ENCODE measurements at places on chromosomes 4 and X.

DNA sequence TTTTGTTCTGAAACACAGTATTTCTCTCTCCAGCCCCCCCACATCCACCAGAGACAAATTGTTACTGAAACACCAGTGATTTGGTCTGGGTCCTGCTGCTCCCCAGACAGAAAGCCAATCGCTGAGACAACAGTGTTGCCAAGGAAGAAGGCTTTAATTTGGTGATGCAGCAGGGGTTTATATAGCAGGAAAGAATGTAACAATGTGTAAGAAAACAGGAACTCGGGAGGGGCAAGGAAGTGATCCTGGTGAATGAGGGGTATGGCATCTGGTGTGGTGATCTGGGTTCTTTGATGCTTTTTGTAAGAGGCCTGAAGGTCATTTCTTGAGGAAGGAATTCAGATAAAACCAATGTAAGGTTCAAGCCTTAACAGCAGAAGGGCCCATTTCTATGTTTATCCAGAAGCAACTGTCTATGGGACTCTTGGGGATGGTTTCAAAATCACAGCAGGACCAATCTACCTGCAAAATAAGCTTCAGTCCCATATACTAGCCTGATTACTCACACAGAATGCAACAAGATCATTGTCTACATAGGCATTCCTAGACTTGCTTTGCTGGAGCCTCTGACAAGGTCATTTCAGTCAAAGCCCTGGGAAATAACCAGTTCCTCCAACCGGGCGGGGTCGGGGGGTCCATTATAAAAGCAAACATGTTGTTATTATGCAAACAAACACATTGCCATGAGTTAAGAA lies 445.2 kb upstream of the ZFP42 start:
- DNase-seq, result peak; percentile 64

- DNase-seq, result no peak
Measured at GRCh38 chr4:120714417-120715010, 208.0 kb downstream of the PRDM5 start.

GRCh38 chr4:51895158-51895557 lies 52.2 kb downstream of the DCUN1D4 start:
- no peak for DNase-seq

DNA sequence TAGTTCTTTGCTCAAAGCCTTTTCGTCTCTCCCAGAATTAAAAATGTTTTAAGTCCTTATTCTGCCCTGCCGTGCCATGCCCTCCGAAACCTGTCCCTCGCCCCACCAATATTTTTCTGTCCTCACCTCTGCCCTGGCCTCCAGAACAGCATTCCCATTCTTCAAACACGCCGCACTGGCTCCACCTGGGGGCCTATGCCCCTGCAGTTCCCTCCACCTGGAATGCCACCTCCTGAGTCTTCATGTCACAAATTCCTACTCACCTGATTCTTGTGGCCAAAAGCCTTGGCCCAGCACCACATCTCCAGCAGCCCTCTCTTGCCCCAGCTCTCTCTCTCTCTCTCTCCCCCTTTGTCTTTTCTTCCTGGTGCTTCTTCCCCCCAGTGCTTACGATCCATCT lies 91.6 kb downstream of the APBB2 start:
- no peak for DNase-seq

DNA sequence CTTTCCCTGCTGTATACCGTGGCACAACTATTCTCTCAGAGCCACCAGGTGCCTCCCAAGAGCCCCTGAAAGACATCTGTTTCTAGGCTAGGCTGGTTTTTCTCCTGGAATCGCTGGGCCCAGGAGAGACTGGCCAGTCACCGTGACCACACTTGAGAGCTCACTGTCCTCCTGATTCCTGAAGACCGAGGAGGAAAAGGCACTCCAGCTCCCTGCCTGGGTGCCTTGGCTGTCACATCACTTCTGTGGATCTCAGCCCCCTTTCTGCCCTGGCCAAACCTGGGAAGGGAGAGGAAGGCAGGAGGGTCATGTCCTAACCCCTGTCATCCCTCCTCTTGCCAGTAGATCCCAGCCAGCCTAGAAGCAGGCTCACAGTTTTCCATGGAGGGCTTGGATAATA lies 54.7 kb upstream of the LAS1L start:
- no peak for DNase-seq

DNA sequence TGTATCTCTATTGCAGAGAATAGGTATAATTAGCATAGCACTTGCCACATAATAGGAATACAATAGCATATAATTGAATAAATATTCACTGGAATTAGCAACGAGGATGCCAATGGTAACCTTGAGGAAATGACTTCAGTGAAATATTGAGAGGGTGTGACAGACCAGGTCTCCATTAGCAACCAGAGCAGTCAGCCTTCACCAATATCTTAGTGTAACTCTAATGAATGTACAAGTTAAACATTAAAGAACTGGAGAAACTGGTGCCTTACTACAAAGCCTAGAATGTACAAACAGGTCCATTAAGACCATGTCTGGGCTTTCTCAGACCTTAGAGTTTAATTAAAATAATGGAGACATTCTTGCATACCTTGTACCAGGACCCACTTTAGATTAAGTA lies 143.0 kb downstream of the MAGEB17 start:
- no peak for DNase-seq

DNA sequence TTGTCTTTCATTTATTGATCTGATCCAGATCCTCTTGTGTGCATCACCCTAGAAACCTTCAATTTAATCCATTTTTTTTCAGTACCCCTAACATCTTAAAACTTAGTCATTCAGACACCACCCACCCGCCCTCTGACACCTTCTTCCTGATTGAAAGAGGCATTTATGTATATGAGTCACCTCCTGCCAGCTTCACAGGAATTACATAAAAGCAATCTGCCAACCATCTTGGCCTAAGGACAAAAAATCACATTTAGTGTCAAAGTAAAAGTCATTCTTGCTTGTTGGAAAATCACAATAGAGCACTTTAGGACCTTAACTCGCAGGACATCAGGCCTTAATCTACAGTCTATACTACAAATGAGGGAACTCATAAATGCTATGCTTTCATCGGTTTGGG lies 52.1 kb downstream of the NDST3 start:
- DNase-seq, result peak; percentile 76

- DNase-seq, result no peak
Measured at GRCh38 chr4:110208419-110208818, 10.0 kb upstream of the ELOVL6 start.

- no peak for DNase-seq
Measured at GRCh38 chrX:12991575-12991974, 16.7 kb downstream of the TMSB4X start.

DNA sequence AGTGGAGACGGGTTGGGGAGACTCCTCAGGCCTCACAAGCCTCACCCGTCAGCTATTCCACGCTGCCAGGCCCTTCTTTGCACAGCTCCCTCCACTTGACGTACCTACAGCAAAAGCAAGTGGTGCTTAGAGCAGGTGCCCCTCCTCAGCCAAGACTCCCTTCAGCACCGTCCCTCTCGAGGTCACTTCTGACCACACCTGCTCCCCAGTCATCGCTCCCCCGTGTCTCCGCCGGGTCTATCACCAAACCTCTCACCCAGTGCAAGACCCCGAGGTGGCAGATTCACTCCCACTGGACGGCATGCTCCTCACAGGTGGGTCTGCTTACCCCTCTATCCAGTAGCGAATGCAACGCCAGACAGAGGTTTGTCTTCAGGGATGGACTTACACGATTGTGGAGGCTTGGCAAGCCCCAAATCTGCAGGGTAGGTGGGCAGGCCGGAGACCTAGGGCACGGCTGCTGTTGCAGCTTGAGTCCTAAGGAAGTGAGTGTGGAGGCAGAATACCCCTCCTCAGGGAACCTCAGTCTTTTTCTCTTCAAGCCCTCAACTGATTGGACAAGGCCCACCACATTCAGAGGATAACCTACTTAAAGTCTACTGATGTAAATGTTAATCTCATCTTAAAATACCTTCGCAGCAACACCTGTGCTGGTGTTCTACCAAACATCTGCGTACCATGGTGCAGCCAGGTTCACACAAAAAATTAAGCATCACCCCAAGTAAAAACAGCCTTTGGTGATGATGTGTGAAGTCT lies 14.5 kb upstream of the HELT start:
- DNase-seq, result no peak

GRCh38 chrX:153511784-153512500 lies 5.5 kb upstream of the ATP2B3 start:
- DNase-seq, result no peak

DNA sequence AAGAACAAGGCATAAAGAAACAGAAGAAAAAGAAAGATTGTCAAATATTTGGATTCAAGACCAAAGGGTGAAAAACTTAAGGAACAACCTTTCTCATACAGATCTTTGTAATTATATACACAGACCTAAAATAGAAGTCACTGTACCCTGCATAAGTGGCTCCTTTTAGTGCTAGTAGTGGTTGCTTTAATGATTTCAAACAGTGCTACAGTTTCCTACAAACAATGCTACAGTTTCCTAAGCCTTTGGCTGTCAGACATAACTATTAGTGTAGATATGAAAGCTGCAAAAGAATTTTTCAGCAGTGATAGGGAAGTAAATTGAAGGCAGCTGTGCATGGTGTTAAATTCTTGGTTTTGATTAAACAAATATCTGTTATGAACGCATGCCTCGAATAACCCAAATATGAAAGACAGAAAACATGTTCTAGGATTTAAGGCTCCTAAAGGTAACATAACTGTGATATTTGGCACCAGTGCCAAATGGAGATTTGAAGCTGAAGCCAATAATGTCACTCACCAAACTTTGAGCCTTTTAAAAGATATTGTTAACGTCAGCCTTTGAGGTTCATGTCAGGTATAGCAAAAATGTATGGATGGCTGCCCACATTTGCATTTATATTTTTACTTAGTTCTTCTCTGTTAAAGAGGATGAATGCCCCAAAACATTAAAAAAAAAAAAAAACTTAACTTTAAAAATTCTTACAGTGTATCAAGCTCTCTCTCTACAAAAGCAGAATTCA lies 36.6 kb downstream of the SMARCAD1 start:
- no peak for DNase-seq

DNA sequence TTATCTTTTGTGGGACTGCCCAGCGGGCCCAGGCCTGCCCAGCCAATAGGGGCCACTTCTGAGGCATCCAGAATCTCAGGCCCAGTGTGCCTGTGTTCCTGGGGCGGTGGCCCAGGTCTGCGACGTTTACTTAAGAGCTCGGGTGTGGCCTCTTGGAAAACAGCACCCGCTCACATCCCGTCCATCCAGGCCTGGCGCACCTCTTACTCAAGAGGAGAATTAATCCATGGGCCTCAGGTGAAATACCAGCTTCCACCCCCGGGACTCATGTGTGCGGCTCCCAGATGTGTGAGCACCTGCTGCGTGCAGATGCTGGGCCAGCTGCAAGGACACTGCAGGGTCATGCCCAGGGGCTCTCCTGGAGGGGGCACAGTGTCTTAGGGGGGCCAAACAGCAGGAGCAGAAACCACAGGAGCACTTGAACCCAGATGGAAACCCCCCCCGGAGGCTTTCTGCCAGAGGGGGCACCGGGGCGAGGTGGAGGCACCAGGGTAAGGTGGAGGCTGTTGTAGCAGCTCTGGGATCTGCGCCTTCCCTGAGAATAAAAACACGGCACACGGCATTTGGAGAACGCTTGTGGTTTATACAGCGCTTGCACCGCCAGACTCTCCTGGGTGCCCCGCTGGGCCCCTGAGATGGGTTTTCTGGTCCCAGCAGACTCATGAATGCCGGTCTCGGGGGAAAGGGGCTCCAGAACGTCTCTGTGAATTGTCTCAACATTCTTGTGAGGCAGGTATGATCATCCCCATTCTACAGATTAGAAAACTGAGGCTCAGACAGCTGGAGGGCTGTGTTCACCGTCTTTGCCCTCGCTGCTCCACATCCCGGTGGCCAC lies 2.8 kb downstream of the PSAPL1 start:
- DNase-seq, result no peak

DNA sequence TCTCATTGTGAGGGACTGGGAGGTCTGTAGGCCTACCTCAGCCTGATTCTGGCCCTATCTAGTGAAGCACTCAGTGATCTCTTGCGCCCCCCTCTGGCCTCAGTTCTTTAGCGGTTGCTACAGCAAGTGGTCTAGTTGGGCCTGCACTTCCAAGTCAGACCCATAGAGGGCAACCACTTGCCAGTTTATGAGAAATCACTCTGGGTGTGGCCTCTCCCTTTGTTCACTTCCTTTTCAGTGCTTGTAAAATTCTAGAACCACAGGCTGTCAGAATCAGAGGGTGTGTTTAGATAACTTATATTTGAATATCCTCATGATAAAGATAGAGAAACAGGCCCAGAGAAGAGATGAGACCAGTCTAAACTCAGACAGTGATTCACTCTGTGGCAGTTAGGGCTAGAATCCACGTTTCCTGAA lies 60.9 kb upstream of the LAS1L start:
- DNase-seq, result peak; percentile 92

DNA sequence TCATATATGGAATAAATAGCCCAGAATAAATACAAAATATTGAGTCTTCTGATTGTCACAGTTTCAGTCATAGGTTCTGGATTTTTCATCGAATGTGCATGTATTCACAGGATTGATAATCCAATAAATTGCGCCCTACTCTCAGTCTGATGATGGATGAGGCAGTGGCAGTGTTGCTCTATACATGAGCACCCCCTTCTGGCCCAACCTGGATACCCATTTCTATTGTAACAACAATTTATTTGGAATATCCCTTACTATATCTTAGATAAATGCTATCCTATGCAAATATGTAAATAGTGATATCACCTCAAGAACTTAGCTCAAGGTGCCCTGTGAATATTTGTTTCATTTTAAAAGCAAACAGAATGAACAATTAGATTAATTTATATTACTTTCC lies 733.7 kb upstream of the PABPC4L start:
- DNase-seq, result peak; percentile 35

GRCh38 chr4:100633269-100633668 lies 115.4 kb upstream of the EMCN start:
- DNase-seq, result no peak

- DNase-seq, result no peak
Measured at GRCh38 chrX:115324194-115324593, 34.7 kb downstream of the LUZP4 start.

DNA sequence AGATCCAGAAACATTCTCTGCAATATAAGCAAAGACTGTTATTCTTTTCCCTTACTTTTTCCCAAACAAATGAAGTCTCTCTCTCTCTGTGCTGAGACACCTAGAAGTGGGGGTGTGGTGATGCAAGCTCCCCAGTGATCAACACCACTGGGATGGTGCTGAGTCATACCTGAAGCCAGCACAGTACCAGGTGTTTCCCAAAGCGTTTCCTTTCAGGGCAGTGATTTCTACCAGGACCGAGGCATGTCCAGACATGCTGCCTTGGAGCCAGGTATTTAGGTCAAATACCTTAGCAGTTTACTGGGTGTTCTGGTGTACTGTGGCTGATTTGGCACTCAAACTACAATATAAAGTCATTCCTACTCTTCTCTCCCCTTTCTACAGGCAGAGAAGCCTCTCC lies 726.5 kb downstream of the FAM133A start:
- no peak for DNase-seq

- peak; percentile 82 for DNase-seq
Measured at GRCh38 chr4:39521253-39521919, 5.9 kb downstream of the UGDH start.

DNA sequence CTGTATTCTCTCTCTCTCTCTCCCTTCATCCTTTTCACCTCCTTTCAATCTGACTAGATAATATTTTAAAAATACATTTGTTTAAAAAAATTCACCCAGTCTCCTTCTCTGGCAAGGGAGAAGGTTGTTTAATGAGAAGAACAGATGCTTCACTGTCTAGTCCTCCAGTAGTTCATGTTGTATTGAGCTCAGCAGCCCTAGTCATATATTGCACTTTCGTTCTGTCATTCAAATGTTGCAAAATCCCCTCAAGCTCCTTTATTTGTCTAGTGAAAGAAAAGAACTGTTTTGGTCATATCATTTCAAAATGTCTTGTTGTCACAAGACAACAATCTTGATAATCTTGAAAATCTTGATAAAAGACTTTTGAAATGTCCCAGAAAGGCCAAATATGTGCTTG lies 248.0 kb downstream of the GALNTL6 start:
- no peak for DNase-seq
